Stimulated activated CD4-positive, alpha-beta T cell treated with anti-CD3 and anti-CD28 coated beads, Interleukin-2, amount 100 ng/mL, for 4 hours (primary cell): ENCODE measurements at places on chromosomes 2 and 18.

GRCh38 chr18:36316246-36316645 is 18.7 kb downstream of the FHOD3 start:
- DNase-seq: no peak

GRCh38 chr2:218755567-218756404 is 26.2 kb upstream of the CYP27A1 start:
- no peak for DNase-seq

DNA sequence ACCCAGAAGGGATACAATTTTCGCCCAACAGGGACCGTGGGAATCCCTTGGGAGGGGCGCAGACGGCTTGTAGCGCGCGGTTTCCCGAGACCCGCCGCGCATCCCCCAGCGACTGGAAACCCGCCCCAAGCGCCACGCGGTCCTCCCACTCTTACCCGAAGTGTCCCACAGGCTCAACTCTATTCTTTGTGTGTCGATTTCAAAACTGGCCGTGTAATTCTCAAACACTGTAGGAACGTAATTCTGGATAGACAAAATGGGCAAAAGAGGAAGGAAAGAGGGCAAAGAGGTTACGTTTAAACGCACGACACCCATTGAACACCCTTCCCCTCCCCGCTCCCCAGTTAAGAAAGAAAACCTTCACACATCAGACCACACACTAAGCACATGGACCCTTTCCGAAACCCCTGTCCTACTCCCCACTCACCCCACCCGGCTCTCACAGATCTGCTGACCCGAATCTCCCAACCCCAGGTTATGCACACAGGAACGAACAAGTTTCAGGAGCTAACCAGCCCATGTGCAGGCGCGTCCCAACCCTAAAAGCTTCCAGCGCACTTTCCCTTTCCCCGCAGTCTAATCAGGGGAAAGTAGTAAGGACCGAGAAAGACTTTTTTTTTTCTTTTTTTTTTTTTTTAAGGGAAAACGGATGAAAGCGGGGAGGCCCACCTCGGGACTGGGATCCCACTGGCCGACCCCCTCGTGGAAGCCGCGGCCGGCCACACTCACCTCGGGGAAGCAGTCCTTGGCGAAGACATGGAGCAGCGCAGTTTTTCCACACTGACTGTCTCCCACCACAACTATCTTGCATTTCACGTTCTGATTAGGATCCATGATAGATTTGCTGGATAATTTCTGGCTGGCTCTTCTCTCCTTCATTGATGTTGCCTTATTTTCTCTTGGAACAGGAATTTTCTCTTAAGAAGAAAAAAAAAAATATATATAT is 655 bp downstream of the RND3 start:
- DNase-seq: no peak

DNA sequence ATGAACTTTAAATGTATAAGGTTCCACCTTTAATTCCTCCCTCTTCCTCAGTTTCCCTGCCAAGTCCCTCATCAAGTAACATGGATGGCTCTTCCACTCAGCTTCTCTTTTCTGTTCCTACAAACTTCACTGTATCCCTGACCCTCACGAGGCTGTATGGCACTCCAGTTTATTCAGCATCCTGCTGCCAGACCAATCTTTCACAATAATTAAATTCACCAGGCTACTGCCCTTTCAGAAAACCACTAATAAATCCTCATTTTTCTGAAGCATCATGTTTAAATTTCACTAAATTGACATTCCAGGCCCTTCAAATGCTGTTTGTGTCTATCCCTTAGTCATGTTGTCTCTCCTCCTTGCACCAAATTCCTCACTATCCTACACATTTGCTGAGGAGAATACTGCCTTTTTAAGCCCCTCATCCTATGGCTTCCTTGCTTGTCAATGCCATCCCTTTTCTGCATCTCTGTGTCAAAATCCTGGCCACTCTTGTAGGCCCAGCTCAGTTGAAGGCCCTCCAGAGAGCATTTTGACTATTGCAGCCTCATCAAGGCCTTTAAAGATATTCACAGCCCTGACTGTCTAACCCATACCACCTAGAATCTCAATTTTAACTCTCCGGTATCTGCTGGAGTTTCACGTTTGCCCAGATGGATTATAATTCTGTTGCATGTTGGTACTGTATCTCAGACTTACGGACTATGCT is 22.8 kb upstream of the ASNSD1 start:
- no peak for DNase-seq

DNA sequence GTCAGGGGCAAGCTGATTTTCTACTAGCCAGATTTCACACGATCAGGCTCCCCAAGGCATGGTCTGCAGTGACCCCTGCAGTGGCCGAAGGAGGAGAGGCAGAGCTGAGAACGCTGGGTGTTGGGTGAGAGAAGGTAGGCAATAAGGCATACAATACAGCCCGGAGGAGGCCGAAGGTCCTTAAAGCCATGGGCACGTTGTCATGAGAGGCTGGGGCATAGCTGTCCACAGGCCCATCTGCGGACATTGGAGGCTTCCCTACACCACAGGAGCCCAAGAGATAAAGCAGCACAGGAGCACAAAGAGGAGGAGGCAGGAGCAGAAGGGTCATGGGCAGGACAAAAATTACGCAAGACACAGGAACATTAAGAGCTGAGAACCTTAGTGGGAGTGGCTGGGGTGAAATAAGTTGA is 16.7 kb upstream of the BZW1 start:
- DNase-seq: no peak

- no peak for DNase-seq
Measured at GRCh38 chr2:47558768-47559684, 156.1 kb downstream of the MSH2 start.

DNA sequence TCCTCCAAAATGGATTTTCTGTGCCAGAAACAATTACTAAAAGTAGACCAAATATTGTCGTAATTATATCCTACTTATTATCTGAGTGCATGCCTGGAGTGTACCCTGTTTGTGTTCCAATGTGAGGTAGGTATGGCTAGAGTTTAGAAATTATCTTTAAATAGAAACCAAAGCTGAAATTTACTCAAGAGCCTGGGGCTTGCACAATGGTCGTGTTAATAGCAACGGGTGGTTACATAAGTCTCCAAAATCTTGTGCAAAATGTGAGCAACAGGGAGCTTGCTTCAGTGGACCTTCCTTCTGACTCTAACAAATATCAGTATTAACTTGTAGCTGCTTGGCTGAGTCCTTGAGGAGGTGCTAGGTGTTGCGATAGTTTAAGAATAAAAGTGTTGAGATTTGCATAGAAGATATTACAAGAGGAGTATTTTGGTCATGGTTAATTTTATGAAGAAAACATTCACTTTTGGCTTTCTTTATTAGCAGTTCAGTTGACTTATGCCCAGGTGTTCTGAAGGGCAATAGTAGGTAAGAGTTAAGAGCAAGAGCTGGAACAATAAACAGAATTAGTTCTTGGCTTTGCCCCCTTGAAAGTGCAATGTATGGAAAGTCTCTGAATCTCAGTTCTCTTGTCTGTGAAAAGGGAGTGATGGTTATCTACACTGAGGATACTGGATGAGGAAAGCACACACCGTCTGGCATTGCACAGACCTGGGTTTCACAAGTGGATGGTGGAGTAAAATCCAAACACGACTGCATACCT is 4.6 kb downstream of the CXCR4 start:
- DNase-seq: no peak

DNA sequence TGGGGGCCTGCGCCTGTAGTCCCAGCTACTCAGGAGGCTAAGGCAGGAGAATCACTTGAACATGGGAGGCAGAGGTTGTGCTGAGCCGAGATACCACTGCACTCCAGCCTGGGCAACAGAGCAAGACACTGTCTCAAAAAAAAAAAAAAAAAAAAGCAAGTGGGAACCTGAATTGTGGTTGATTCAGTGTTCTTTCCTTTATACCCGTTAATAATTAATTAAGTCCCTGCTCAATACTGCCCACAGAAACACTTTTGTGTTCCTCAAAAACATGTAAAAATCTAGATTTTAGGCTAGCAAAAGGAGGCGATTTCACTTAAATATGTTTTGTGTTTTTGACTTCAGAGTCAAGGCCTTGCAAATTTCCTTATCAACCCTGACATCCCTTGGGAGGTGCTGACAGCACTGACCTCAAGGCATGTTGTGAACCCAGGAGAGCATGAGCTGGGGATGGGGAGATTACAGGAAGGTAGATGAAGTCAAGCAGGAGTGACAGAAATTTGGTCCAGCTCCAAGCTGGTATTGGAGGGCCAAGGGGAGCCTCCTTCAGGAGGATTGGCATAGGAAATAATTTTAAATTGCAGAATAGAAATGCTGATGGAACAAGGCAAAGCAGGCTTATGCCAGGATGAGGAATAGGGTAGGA is 89.0 kb upstream of the PNPT1 start:
- no peak for DNase-seq

DNA sequence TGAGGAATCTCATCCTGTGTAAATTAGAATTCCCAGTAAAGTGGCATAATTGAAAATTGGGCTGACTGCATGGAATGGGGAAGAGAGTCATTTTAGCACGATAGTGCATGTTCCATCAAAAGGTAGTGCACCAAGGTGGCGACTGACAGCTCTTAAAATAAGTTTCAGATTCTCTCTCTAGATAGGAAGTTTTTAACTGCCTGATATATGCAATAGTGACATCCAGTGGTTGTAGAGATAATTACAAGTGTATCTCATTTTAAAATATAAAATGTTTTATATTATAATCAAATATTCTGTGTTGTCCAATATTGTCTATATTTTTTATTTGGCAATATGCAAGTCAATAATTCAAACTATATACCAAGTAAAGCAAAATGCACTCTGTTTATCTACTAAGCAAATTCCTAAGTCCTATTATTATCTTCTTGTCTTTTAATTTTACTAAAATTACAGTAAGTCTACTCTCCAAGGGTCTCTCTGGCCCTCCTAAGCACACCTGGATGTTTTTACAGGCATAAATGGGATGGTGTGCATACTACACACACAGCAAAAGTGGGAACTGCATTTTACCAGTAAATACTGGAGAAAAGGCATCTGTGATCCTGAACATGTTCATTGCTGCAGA is 397.7 kb upstream of the HNRNPA3 start:
- DNase-seq: no peak

DNA sequence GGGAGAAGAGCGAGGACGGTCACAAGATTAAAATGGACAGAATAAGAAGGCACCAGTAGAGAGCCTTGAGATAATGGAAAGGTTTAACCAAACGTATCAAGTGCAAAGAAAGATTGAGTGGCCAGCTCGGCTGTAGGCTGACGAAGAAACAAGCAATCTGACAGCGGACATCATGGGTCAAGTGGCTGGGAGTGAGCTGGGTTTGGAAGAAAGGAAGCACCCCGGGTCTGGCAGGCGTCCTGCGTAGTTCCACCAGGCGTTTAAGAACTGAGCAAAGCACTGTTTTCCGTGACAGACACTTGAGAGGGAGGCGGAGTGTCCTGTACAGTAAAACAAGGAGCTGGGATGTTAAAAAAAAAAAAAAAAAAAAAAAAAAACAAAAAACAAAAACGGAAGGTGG is 27.1 kb downstream of the DAPL1 start:
- DNase-seq: no peak

GRCh38 chr2:85656468-85656867 is 11.5 kb downstream of the SFTPB start:
- DNase-seq: no peak
